ENCODE measurements at places on chromosomes 4 and X. TPM values are rescaled to one million over a fixed set of nuclear protein-coding genes. Genes with fewer than 3 reads are reported as not detected.

DNA sequence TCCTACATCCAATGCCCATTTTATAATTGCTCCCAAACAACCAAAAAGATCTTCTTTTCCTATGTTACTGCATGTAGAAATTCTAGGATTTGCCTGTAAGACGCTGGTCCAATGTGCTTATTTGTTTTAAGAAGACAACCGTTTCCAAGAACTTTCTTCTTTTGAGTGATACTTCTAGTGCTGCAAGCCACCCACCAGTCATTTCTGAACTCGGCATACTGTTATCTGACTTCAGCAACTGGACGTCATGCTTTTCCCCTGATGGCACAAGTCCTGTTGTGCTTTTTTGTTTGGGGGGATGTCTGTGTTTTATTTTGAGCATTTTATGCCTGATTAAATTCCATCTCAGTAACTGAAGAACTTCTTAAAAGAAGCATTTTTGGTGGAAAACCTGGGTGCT is 16.0 kb upstream of the RAP1GDS1 start:
- no peak for DNase-seq

GRCh38 chrX:134460862-134461220 is 876 bp downstream of the HPRT1 start:
- DNase-seq = peak; percentile 9

GRCh38 chr4:53767482-53767881 is 176.2 kb upstream of the LNX1 start:
- DNase-seq = peak; percentile 28

DNA sequence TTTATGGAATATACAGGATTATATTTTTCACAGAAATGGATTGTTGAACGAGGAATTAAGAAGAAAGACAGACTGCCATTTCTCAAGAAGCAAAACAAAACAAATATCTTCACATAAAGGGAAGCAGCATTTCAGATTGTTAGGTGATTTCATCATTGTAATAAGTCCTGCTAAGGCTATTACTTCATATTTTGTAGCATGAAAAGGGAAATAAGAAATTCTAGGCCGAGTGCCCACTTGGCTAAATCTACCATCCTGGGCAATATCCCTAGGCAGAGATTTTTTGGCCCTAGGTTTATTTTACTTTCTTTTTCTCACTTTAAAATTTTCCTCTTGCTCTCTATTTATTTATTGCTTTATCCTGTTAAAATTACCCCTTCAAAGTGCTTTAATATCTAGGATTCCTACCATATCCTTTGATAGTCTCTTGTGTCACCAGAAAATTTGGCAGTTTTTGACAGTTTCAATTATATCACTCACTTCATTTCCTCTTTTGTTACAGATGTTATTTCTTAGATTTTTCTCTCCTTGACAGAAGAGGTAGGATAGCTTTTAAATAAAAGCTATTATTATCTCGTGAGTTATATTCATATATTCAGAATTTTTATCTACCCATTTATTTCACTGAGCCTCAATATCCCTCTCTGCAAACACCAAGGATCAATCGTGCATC is 142.3 kb downstream of the PDGFC start:
- DNase-seq = no peak

DNA sequence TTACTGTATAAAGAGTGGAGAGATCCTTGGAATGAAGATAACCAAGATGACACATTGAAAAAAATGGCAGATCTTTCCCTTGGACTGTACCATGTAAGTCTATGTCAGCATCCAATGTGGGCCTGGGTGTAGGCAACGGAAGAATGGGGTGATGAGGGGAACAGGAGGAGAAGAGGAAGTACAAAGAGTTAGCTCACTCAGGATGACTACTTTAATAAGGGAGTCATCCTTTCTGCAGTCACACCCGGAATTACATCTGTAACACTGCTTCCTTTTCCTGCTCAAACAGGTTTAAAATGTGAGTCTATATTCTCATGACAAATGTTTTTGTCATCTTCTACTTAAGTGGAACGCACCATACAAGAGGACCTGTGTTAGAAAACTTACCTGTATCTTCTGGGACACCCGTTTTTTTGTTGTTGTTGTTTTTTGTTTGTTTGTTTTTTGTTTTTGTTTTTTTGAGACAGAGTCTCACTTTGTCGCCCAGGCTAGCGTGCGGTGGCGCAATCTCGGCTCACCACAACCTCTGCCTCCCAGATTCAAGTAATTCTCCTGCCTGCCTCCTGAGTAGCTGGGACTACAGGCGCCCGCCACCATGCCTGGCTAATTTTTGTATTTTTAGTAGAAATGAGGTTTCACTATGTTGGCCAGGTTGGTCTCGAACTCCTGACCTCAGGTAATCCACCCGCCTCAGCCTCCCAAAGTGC is 18.0 kb downstream of the HPSE start:
- no peak for DNase-seq

DNA sequence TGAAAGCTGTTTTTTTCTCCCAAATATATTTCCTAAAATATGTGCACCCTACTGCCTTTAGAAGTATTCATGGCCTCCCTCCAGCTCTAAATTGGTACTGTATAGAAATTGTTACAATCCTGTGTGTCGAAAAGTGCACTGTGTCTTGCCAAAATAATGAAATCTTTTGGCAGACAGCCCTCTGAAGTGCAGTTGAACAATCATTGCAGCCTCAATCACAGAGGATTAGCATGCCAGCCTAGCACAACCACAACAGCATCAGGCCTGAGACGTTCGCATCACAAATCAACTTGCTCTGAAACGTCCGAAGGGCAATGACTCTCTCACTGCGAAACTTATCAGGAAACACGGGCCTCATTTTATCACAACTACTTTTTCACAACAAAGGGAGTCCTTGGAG is 99.0 kb downstream of the ANOS1 start:
- DNase-seq = no peak

GRCh38 chr4:7750972-7751371 is 188.7 kb downstream of the AFAP1 start:
- no peak for DNase-seq

DNA sequence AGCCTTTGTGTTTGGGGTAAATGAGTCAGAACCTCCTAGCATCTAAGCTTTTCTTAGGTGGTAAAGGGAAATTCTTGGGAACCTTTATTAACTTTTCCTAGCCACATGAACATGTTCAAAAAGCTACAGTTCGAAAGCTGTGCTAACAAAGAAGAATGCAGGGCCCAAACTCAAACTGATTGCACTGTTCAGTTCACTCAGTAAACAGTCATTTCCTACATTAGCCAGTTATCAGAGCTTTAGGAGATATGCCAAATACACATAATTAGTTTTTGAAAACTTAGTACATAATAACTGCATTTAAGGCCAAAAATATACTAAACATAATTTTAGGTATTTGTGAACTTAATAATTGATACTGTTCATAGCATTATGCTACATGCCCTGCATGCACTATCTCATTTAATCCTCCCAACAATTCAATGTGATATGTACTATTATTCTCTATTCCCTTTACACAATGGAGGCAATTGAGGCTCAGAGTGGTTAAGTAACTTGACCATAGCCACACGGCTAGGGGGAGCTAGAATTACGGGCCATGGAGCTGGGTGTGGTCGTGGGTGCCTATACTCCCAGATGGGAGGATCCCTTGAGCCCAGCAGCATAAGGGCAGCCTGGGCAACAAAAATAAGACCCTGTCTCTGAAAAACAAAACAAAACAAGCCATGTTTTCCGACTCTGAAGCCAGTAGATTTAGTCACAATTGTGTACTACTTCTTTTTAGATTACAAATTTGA is 43.9 kb upstream of the PDGFRA start:
- DNase-seq = no peak

GRCh38 chr4:28868841-28869240 is 1851.3 kb upstream of the PCDH7 start:
- DNase-seq = no peak

DNA sequence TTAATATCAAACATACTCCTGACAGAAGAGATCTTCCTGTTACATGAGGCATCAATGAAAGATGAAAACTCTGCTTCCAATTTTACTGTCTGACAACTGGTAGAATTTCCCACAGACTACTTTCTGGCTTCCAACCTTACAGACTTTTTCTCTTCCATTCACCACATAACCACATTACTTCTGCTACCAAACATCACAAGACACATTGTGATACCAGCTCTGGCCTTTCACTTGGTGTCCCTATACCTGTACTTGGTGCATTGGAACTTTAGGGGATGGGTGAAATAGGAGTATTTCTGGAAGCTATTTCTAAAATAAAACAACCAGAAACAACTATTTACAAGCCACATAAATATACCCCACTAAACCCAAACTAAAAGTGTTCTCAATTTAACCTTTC is 20.5 kb downstream of the AMTN start:
- DNase-seq = no peak

- no peak for DNase-seq
Observed at GRCh38 chr4:134740290-134740689, 538.7 kb upstream of the PABPC4L start.

DNA sequence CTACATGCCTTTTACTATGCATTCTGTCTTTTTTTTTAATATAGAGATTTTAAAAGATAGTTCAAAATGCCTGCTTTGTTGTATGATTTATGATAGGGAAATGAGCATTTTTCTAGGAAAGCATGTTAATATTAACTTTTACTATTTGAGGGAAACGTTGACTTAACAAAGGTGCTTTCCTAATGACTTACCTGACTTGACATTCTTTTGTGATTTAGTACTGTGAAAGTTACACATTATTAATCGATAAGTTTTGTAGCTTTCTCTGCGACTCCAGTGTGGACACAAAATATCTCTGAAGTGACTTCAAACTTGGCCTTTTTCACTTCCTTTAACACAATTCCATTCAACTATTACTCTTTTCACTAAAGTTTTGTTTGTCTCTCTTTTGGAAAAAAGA is 184.3 kb downstream of the GC start:
- DNase-seq = no peak

GRCh38 chr4:143025081-143025704 is 159.5 kb upstream of the USP38 start:
- DNase-seq = no peak

- no peak for DNase-seq
Observed at GRCh38 chr4:56197387-56197786, 189.9 kb downstream of the AASDH start.

GRCh38 chrX:9940421-9940820 is 26.7 kb upstream of the CLDN34 start:
- no peak for DNase-seq

GRCh38 chrX:8728932-8729535 is 2.9 kb downstream of the ANOS1 start:
- no peak for DNase-seq

GRCh38 chr4:48566034-48566384 is 76.0 kb downstream of the ZAR1 start:
- DNase-seq = no peak

GRCh38 chrX:125093852-125094251 is 225.8 kb upstream of the TEX13C start:
- DNase-seq = no peak

DNA sequence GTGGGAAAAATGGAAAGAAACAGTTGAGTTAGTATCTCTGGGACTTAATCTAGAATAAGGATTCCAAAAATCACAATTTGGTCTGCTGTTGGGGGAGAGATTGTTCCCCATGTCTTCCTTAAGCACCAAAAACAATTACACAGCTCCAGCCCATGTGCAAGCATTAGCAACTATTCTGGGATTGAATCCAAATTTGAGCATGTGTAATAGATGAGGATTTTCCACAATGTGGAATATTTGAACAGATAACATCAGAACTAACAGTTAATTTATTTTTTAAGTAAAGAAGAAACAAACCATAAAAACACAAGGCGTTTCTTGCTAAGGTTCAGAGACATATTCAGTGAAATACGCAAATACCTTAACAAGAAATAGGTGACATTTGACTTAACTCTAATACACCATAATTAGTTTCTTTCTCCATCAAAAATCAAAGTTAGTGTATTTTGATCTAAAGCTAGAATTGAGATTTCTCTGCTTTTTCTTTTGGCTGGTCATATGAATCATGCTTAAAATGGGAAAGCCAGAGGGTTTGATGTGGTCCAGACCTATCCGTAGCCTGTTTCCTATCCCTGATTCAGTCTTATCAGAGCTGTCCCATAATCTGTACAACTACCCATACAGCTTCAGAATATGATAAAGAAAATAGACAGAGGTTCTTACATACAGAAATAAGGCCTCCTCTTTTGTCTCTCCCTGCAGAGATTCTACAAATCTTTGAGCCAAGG is 413.4 kb downstream of the PACRGL start:
- no peak for DNase-seq

- DNase-seq = no peak
Observed at GRCh38 chr4:112279882-112280315, 5.8 kb downstream of the TIFA start.

DNA sequence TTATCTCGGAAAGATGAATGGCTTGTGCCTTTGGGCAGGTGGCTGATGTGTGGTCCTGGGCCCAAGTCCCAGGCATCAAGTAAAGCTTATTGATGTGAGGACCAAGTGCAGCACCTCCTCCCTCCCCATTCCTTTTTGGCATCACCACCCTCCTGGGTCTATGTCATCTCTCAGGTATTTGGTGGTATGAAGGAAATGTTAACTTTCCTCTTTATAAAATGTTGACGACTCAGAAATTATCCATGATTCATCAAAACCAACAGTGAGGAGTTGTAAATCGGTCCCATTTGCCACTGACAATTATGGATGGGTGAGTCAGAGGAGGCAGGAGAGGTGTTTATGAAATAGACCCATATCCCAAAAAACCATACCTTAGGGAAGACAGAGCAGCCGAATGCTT is 229.4 kb upstream of the GATB start:
- DNase-seq = peak; percentile 18

- DNase-seq = no peak
Observed at GRCh38 chr4:173878701-173879100, 348.7 kb upstream of the HAND2 start.

DNA sequence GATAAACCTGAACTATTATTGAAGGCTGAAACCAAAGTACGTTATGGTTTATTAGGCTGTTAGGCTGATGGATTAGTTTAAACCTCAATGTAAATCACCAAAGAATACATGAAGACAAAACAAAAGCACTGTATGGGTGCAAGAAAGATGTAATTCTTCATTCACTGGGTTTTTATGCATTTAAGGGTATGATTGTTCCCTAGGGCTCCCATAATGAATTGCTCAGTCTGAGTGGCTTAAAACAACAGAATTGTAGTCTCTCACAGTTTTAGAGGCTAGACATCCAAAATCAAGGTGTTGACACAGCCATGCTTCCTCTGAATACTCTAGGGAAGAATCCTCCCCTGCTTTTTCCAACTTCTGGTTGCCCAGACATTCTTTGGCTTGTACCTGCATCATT is 222.8 kb downstream of the TENM3 start:
- DNase-seq = no peak

- DNase-seq = no peak
Observed at GRCh38 chr4:126564283-126564854, 1068.4 kb upstream of the INTU start.

- no peak for DNase-seq
Observed at GRCh38 chrX:115425359-115425758, 135.6 kb upstream of the PLS3 start.

GRCh38 chrX:12401252-12401651 is 263.0 kb downstream of the FRMPD4 start:
- no peak for DNase-seq

Gene CSN1S1
- total RNA-seq = not detected

Gene TRIM61
- total RNA-seq = not detected

Gene CT55
- total RNA-seq = not detected

Gene MAGEA9B
- total RNA-seq = not detected

Gene KDR
- total RNA-seq = not detected

Gene IL2
- total RNA-seq = not detected

Gene NRK
- total RNA-seq = not detected

Gene SLC4A4
- total RNA-seq = 0.09 TPM

Gene ACOX3
- 21.2 TPM for total RNA-seq

Gene NFXL1
- 15.4 TPM for total RNA-seq

Gene OPRPN
- total RNA-seq = not detected

Gene ITIH6
- total RNA-seq = not detected

Gene CRLF2
- not detected for total RNA-seq

Gene LARP1B
- 42.5 TPM for total RNA-seq

Gene GLRA2
- not detected for total RNA-seq
